ENCODE measurements at places on chromosomes 6 and 20. TPM values are rescaled to one million over a fixed set of nuclear protein-coding genes. Genes with fewer than 3 reads are reported as not detected.

- DNase-seq = no peak
These were observed 523.0 kb upstream of the FLRT3 start for GRCh38 chr20:14860410-14860814.

- peak; percentile 62 for DNase-seq
These were observed 2.1 kb upstream of the HIVEP2 start for GRCh38 chr6:142946924-142947713.

The PGC gene
- not detected for polyA plus RNA-seq

DNA sequence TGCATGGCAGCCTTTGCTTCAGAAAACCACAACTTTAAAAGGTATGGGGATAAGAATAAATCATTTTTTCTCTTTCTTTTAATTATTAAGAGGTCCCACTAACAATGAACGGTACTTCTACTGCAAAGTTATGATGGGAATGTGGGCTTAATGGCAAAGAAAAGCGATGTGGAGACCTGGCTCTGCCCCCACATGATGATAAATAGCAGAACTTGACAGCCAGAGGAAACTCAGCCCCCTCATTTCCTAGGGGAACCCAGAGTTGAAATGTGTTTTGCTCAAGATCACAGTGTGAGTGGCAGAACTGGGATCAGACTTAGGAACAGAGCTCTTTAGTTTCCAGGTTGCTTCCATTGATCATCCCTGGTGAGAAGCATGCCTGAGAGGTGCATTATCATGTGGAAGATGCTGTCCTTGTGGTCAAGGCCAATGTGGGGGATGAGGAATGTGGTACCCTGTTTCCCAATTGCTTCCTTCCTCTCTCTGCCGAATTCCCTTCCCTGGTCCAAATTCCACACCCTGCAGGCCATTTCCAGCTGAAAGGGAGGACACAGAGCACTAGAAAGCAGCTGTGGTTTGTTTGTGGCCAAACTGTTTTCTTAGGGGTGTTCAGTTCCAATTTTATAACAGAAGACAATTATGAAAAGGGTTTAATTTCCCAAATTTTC lies 66.0 kb downstream of the BACH2 start:
- DNase-seq = no peak

DNA sequence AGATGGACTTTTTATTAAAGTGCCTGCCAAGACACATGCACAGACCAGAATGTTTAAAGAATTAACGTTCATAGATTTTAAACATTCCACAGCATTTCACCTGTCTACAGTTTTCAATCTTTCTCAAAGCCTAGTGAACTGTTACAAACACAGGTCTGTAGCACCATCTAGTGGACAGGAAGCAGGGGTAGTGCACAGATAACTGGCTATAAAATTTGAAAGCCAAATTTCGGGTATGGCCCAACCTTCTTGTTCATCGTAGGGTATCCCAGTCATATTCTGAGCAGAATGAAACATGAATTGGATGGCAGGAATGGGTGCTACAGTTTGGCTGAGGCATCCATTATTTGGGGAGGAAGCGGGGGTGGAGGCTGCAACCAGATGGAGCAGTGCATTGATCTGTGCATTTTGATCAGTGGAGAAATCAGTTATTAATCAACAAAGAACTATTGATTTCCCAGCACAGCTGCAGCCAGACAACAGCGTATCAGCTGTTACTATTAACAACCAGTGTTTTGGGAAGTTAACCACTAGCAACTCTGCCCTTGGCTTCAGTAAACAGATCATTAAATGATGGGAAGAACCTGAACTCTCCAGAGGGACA lies 56.1 kb upstream of the B3GAT2 start:
- DNase-seq = peak; percentile 51

The EEF1A2 gene
- 1.9 TPM for polyA plus RNA-seq

GRCh38 chr6:44238687-44239350 lies 8.1 kb upstream of the HSP90AB1 start:
- DNase-seq = no peak

DNA sequence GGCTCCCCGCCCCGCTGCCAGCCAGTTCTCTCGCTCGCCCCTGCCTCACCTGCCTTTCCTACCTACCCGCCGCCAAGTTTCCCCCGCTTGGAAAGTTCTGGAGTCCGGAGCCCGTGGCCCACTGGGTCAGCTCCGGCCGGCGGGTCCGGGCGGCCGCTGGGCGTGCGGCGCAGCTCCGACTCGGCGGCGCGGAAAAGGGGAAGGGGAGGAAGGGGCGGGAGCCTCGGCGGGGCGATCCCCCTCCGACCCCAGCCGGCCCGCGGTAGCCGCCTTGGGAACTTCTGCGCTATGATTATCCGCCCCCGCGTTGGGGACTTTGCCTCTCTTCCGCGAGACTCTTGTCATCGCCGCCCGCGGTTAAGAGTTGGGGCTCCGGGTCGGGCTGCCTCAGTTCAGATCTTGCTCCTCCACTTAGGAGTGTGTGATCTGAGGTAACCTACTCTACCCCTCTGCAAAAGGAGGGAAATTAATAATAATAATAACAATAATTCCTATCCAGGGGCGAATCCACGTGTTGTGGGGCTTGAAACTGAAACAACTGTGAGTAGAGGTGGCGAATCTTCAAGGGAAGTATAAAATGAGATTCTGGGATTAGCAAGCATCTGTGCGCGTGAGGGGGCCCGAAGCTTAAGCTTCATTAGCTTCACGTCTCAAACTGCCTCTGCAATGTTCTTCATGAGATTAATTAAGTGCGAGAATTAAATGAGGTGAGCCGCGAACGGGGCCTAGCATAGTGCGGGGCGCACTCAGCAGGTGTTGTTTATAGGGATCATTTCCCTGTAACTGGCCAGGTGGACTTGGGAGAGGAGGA lies 30.8 kb downstream of the SF3B5 start:
- no peak for DNase-seq

- no peak for DNase-seq
These were observed 99.4 kb upstream of the RAB32 start for GRCh38 chr6:146444189-146444588.

GRCh38 chr20:10673842-10674683 lies at the start of gene JAG1:
TSS of gene JAG1 (minus strand) at chr20:10673999. CDS start at chr20:10673530, 469 bp downstream.
- peak; percentile 96 for DNase-seq

GRCh38 chr6:143322386-143322785 lies 128.1 kb downstream of the ADAT2 start:
- no peak for DNase-seq

GRCh38 chr20:48483334-48484066 lies 344.3 kb downstream of the PREX1 start:
- DNase-seq = no peak

GRCh38 chr20:21921251-21921650 lies 215.8 kb downstream of the PAX1 start:
- DNase-seq = peak; percentile 7

- DNase-seq = no peak
These were observed 44.7 kb downstream of the EYA2 start for GRCh38 chr20:46939031-46939965.

- DNase-seq = no peak
These were observed 153.7 kb downstream of the TMEM242 start for GRCh38 chr6:157169656-157170055.

DNA sequence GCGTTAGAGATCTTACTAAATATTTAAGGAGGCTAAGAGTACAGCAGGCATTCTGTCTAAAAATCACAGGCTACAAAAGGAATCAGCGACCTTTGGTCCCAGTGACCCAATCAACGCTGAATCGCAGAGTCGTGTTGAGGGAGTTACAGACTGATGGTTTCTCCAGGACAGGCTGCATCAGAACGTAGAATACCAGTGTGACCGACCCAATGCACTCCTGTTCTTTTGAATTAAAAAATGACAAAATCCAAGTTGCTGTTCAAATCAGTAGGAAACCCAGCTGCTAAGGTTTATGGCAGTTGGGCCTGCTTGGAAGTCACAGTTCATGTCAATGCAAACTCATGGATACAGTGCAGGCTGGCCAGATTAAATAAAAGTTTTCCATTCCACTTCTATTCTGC lies 155.8 kb upstream of the AFDN start:
- no peak for DNase-seq

The TRIM15 gene
- polyA plus RNA-seq = 0.09 TPM

GRCh38 chr6:4364172-4364571 lies 228.8 kb upstream of the ECI2 start:
- no peak for DNase-seq

All from renal cortex interstitium (tissue), 15 donors.